ENCODE measurements at places on chromosomes 3 and 15. TPM values are rescaled to one million over a fixed set of nuclear protein-coding genes. Genes with fewer than 3 reads are reported as not detected.

- H3K27me3 ChIP-seq: no peaks in the 10 kb centered on the region
- no peaks in the 10 kb centered on the region for H3K4me1 ChIP-seq
- H3K36me3 ChIP-seq: no peaks in the 10 kb centered on the region
- no peak overlapping the region for H3K4me3 ChIP-seq
- H3K27ac ChIP-seq: no peak overlapping the region
- DNase-seq: no peak
Observed at GRCh38 chr3:107870943-107871638, 219.7 kb downstream of the CD47 start.

DNA sequence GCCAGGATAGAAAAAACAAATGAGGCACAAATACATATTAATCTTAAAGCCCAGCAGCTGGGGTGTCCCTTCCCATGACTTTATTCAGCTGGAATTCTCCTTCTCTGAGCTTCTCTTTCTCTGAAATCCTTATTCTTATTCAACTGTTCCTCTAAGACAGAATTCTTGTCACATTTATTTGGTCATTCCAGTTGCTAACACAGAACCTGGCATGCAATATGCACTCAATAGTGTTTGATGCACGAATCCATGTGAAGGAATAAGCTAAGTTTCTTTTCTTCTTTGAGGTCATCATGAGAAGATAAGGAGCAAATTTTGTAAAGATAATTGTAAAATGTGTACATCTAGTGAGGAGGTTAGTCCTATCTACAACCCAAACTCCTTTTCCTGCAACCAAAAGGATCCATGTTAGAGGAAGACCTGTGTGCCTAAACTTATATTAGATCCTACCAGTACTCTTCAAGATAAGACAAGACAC, 154.2 kb upstream of the KCNMB2 start:
- H3K36me3 ChIP-seq: no peaks in the 10 kb centered on the region
- no peak overlapping the region for H3K4me3 ChIP-seq
- no peaks in the 10 kb centered on the region for H3K27me3 ChIP-seq
- H3K27ac ChIP-seq: no peak overlapping the region

GRCh38 chr3:60384341-60384740, 866.9 kb downstream of the FHIT start:
- H3K4me3 ChIP-seq: no peak overlapping the region
- H3K27me3 ChIP-seq: no peaks in the 10 kb centered on the region
- H3K4me1 ChIP-seq: no peaks in the 10 kb centered on the region
- DNase-seq: no peak

- no peak for DNase-seq
- no peaks in the 10 kb centered on the region for H3K36me3 ChIP-seq
- H3K27me3 ChIP-seq: no peaks in the 10 kb centered on the region
- peaks cover 71% of the 10 kb centered on the region for H3K4me1 ChIP-seq
- H3K27ac ChIP-seq: 0 out of 2 replicates have a peak overlapping the region, but pooled peaks have one; percentile 94
- no peak overlapping the region for H3K4me3 ChIP-seq
Observed at GRCh38 chr3:56785499-56785898, 16.2 kb downstream of the ARHGEF3 start.

DNA sequence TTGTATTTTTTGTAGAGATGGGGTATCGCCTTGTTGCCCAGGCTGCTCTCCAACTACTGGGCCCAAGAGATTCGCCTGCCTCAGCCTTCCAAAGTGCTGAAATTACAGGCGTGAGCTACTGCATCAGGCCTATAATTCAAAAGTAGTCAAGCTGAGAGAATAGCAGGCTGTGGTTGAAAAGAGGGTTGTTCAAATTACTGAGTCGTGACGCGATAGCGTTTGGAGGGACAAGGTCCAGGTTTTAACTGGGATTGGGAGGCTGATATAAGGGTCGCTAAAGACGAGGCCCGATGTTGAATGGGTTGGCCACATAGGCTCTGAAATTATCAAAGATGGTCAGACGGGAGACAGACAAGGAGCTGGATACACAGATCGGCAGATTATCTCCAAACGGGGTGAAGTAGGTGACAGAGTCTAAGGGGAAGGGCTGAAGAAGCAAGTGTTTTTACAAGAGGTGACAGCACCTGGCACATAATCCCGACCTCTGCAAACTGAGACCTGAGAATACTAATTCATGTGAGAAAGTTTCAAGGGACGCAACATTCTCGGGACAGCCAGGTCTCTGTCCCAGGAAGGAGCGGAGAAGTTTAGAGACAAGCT, 759 bp upstream of the ARID3B start:
- H3K27me3 ChIP-seq: no peaks in the 10 kb centered on the region
- H3K4me1 ChIP-seq: peaks cover 8% of the 10 kb centered on the region
- H3K36me3 ChIP-seq: peaks cover 2% of the 10 kb centered on the region
- DNase-seq: no peak

DNA sequence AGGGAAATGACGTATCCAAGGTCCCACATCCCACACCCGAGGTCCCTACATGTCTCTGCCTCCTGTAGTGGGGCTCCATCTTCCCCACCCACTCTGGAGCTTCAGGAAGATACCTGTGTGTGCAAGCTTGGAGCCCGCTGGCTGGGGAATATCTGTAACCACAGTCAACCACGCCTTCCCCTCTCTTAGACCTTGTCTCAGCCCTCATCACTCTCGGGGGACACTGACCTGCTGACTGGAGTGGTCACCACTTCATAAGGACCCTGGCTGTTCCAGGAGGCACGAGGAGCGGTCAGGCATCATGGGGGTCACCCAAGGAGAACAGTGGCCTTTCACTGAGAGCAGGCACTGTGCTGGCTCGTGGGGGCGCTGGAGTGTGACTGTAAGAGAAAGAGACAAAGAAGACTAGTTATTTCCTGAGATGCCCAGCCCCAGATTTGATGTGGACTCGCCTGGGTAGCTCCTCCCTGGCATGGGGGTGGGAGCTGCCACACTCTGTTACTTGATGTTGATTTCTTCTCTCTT, 48.6 kb downstream of the CTXND1 start:
- no peaks in the 10 kb centered on the region for H3K36me3 ChIP-seq
- no peaks in the 10 kb centered on the region for H3K4me1 ChIP-seq
- no peaks in the 10 kb centered on the region for H3K27me3 ChIP-seq

DNA sequence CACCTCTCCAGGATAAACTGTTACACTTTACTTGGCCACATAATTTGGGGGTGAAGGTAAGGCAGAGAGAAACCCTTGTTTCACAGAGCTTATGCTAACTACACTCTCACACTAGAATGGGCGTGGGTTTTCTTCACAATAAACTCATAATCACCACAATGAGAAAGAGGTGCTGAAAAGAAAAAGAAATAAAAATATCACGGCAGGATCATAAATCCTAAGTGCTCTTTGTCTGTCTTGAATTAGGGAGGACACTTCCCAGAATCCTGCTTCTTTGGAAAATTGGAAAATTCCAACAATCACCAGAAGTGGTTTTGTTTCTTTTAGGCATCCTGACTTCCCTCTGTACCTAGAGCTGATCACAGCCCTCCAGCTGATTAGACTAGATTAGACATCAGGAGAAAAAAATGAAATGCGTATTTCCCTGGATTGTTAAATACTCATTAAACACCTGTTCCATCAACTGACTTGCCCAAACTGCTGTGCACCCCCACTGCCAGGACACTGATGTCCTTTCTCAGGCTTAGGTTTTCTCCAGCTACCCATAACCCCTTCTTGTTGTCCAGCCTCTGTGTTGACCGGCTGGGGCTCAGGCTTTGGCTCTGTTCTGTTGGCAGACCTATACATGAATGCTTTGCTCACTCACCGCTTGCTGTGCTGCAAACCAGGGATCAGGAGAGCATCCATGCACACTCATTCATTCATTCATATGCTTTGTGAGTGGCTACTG, 41.6 kb upstream of the ACKR4 start:
- H3K36me3 ChIP-seq: no peaks in the 10 kb centered on the region
- H3K4me1 ChIP-seq: peaks cover 5% of the 10 kb centered on the region
- no peak overlapping the region for H3K4me3 ChIP-seq
- no peaks in the 10 kb centered on the region for H3K27me3 ChIP-seq

GRCh38 chr3:63662500-63662899, 10.0 kb downstream of the SNTN start:
- H3K4me1 ChIP-seq: no peaks in the 10 kb centered on the region
- H3K27ac ChIP-seq: no peak overlapping the region
- no peak for DNase-seq
- no peaks in the 10 kb centered on the region for H3K27me3 ChIP-seq
- H3K4me3 ChIP-seq: no peak overlapping the region
- H3K36me3 ChIP-seq: no peaks in the 10 kb centered on the region

DNA sequence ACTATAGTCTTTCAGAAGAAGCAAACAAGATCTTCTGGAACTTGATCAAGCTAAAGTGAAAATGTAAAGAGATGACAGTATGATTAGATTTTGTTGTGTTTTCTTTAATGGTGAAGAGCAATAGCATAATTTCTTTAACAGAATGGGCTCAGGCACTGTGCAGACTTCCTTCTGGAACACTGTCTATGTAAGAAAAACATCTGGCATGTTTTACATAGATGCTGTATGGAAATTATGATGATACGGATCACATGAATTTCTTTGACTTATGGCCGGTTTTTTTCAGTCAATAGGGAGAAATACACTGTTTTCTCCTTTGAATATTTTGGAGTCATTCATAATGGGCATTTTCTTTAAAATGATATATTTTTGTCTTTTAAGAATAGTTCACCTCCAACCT, 42.6 kb downstream of the PHLDB2 start:
- no peaks in the 10 kb centered on the region for H3K4me1 ChIP-seq
- H3K36me3 ChIP-seq: no peaks in the 10 kb centered on the region
- no peak overlapping the region for H3K27ac ChIP-seq
- DNase-seq: no peak

Gene SLC7A14
- total RNA-seq: not detected

Gene HES1
- total RNA-seq: 4.7 TPM

Gene PLSCR2
- not detected for total RNA-seq

Gene LYZL4
- not detected for total RNA-seq
